ENCODE measurements at places on chromosomes 2 and 18.
A peak's percentile ranks its signal among the peaks of the same experiment; 100 is the strongest.

DNA sequence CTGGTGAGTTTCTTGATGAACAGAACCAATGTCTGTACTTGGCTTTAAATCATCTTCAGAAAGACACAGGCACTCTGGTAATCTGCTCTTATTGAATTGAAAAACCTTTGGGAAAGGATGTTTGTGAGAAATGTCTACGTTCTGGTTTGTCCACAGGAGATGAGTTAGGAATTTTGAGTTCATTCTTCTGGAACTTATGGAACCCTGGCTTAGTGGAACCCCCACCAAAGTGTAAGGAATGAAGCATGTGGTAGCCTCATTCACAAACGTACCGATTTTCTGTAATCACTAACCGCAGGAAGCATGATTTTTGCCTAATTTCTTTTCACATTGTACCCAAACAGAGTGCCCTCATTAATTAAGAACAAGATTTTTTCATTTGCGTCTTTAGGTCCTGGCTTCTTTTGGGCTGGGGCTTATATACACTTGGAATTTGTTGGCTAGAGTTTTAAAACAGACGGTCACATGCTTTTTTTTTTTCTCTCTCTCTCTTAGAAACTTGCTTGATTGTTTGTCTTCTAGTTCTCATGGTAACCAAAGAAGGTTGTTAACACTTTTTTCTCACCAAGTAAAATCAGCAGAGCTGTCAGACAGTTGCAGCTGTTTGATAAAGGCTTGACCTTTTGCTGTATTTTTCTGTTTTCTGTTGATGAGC lies 314.1 kb upstream of the THUMPD2 start:
- peak; percentile 63 for DNase-seq

DNA sequence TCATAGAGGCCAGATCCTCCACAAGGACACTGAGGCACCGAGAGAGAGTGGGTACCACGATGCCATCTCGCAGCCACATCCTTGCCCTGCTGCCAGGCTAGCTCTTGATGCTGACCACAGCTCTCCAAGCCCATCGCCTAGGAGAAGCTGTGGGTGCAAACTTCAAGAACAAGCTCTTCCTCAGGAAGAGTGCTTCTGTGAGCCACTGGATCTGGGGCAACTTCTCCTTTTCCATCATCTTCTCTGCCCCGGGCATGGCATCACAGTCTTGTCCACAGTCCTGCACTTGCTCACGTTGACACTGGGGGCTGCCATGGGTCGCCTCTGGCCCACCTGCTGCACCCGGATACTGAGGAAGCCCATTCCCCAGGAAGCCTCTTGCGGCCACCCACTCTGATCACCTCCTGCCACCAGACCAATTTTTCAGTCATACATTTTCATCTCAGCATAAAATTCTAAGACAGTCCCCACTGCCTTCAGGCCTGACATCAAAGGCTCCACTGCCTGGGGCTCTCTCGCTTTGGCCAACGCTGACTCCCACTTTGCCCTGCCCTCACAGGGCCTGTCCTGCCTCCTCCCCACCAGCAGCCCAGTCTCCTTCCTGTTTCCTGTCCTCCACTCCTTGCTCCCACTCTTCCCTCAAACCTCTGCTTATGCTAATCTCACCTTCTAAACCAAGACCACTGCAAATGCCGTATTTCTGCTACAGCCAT lies 243.9 kb downstream of the AFF3 start:
- no peak for DNase-seq

DNA sequence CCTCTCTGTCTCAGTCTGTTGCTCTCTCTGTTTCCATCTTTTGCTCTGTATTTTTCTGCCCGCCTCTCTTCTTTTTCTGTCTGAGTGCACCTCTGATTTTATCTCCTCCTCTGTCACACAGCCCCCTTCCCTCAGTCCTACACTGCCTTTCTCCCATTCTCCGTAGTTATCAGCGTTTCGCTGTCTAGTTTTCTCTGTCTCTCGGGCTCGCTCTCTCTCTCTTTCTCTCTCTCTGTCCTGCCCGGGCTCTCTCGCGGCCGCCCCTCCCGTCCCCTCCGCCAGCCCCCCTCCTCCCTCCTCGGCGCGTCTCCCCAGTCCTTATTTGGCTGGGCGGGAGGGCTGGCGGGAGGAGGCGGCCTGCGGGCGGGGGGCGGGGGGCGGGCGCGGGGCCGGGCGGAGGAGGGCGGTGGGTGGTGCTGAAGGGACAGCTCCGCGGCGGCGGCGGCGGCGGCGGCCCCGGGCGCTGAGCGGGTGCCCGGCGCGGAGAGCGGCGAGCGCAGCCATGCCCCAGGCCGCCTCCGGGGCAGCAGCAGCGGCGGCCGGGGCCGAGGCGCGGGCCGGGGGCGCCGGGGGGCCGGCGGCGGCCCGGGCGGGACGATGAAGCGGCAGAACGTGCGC lies at the start of gene KCNK3:
Gene KCNK3 (plus strand): TSS at position 444 of the 618 bp plus-strand sequence. CDS start 154 bp downstream, at position 598.
- DNase-seq = peak; percentile 71

DNA sequence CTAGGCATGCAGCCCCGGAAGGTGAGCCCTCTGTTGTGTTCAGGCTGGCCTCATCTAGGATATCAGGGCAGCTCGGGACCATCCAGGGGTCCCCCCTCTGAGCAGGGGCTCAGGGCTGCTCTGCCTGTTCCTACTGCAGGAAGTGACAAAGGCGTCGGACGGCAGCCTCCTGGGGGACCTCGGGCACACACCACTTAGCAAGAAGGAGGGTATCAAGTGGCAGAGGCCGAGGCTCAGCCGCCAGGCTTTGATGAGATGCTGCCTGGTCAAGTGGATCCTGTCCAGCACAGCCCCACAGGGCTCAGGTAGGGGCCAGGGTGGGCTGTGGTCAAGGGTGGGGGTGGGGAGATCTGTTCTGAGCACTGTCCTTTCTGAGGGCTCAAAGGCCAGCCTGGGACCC lies 13.1 kb downstream of the KCNIP3 start:
- no peak for DNase-seq

- DNase-seq = no peak
These were observed 62.5 kb upstream of the PAPOLG start for GRCh38 chr2:60693551-60693950.

- no peak for DNase-seq
These were observed 31.4 kb downstream of the FAM228A start for GRCh38 chr2:24206242-24206641.

GRCh38 chr2:177554365-177554764 lies 161.8 kb downstream of the AGPS start:
- DNase-seq = no peak

DNA sequence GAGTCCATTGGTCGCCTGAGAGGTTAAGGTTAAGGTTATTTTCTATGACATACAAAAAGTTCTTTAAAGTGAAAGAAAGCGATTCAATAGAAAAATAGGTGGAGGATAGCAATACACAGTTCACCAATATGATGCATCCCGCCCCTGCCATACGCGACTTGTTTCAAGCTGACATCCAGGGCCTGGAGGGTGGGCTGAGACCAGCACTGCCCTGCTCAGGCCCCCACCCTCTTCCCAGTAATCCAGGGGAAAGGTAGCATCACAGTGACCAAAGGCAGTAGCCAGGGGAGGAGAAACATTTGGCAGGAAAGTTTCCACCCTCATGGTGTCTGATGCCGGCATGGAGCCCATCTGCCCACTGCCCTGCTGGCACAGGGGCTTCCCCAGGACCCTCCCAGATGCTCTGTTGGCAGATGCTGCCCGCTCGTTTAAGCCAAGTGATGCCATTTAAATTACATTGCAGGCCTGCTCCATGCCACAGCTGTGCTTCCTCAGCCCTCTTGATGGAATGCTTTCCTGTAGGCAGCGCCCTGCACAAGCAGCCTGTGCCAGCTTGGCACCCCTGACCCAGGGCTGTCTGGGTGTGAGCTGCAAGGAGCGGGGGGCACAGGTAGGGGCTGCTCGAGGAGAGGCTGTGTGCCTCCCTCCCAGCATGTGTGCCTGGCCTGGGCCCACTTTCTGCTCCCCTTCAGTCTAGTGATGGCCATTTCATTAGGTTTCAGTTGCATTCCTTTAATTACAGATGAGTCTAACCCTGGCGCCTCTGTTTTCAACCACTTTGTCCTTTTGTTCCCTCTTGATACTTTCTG lies 10.7 kb upstream of the ANO7 start:
- no peak for DNase-seq

Measured in EH (cell line).